Activated T-cell treated with anti-CD3 and anti-CD28 coated beads for 24 hours (primary cell): ENCODE measurements at places on chromosomes 16 and 17.

- no peak for DNase-seq
Measured at GRCh38 chr17:77840513-77841165, 117.9 kb upstream of the TNRC6C start.

- no peak for DNase-seq
Measured at GRCh38 chr17:74642995-74643394, 19.5 kb upstream of the CD300E start.

GRCh38 chr17:56708220-56708558 is 114.7 kb downstream of the NOG start:
- no peak for DNase-seq

DNA sequence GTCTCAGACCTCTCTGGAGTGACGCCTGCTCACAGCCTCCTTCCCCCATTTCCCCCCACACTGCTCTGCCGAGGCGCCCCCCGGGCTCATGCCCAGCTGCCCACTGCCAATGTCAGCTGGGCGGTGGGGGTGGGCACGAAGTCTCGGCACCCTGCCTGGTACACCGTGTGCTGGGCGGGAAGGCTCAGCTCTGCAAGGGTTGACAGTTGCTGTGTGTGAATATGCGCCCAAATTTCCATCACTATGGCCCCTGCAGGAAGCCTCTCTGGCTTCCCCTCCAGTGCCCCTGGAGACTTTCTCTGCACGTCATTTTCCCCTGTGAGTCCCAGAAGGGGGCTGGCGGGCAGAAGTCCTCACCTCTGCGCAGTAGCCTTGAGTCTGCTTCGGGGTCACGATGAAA is 11.6 kb upstream of the CAMKK1 start:
- no peak for DNase-seq

- DNase-seq = no peak
Measured at GRCh38 chr16:67884684-67885083, at the start of gene NRN1L. Gene NRN1L (plus strand): TSS chr16:67884885. CDS start chr16:67884904, 19 bp downstream.

- no peak for DNase-seq
Measured at GRCh38 chr16:23836078-23836403, 258 bp downstream of the PRKCB start.

- DNase-seq = no peak
Measured at GRCh38 chr17:81991684-81992305, 14.4 kb downstream of the ASPSCR1 start.
